Adrenal gland (tissue), 19 donors: ENCODE measurements at places on chromosomes 5 and 9. TPM values are rescaled to one million over a fixed set of nuclear protein-coding genes. Genes with fewer than 3 reads are reported as not detected.

DNA sequence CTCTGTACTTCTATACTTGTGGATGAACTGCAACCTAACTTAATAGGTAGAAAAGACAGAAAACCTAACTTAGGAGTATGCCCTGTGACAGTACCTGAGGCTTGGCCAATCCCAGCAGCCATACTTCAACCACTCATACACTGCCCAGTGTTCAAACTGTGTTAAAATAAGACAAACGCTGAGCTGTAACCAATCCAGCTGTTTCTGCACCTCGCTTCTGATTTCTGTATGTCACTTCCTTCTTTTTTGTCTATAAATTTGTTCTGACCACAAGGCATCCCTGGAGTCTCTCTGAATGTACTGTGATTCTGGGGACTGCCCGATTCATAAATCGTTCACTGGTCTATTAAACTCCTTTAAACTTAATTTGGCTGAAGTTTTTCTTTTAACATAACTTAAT lies 41.4 kb downstream of the AUH start:
- no peak for DNase-seq

GRCh38 chr9:81549500-81550206 lies 139.7 kb downstream of the TLE1 start:
- DNase-seq = no peak

DNA sequence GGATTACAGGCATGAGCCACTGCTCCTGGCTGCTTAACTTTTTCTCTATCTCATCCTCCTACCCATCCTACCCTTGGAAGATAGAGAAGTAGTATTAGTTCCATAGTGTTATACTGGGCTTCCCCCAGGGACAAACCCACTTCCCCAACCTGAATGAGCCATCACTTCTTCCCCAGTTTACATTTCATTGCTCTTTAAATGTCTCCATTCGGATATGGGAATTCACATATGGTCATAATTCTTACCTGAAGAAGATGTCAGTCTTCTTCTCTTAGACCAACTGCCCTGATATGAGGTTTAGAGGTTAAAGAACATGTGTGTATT lies 1.9 kb downstream of the CD274 start:
- no peak for DNase-seq

Gene FKBP15
- 34.8 TPM for total RNA-seq

Gene RNF183
- total RNA-seq = not detected

Gene C9
- total RNA-seq = 0.18 TPM
